ENCODE measurements at places on chromosomes 1 and 21. TPM values are rescaled to one million over a fixed set of nuclear protein-coding genes. Genes with fewer than 3 reads are reported as not detected.

The FCGR1A gene
- total RNA-seq, result 13.5 TPM

The ADGRL2 gene
- total RNA-seq, result 167 TPM

The S100A9 gene
- total RNA-seq, result 285 TPM

The OR2T11 gene
- not detected for total RNA-seq

The STK40 gene
- 45.7 TPM for total RNA-seq

The KRTCAP2 gene
- 79.8 TPM for total RNA-seq

The BRDT gene
- total RNA-seq, result 0.81 TPM

The RGS16 gene
- total RNA-seq, result 22.2 TPM

The COP1 gene
- 87.3 TPM for total RNA-seq

The RASSF5 gene
- 14.1 TPM for total RNA-seq

The RGS13 gene
- not detected for total RNA-seq

The ERG gene
- 25.1 TPM for total RNA-seq

The LCE1B gene
- total RNA-seq, result not detected

The SPATA46 gene
- not detected for total RNA-seq

The DIO1 gene
- 492 TPM for total RNA-seq

The LAMC2 gene
- 24.3 TPM for total RNA-seq
